Activated T-cell treated with anti-CD3 and anti-CD28 coated beads, Interleukin-2, amount 50 U/mL, for 72 hours (primary cell): ENCODE measurements at places on chromosomes 5 and 9. TPM values are rescaled to one million over a fixed set of nuclear protein-coding genes. Genes with fewer than 3 reads are reported as not detected.

IFNK gene
- total RNA-seq, result not detected

NLN gene
- total RNA-seq, result 7.3 TPM

DMGDH gene
- total RNA-seq, result 19.2 TPM

DNA sequence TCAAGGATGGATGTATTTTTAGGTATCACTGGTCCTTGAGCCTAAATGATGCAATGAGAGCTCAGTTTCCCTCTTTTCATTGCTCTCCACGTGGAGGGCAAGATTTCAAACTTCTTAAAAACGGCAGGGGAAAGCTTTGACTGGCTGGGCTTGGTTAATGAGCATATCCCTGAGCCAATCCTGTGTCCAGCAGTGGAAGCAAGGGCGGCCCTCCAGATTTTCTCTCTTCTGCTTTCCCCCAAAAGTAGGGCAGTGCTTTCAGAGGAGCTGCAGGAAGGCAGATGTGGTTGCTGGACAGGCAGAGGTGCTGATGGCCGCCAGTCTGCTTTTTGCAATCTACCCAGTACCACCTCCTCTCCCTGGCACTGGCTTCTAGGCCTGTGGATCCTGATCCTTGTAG lies 30.0 kb upstream of the TBC1D2 start:
- no peak for DNase-seq

GRCh38 chr5:17241635-17242034 lies 24.2 kb downstream of the BASP1 start:
- no peak for DNase-seq

DNA sequence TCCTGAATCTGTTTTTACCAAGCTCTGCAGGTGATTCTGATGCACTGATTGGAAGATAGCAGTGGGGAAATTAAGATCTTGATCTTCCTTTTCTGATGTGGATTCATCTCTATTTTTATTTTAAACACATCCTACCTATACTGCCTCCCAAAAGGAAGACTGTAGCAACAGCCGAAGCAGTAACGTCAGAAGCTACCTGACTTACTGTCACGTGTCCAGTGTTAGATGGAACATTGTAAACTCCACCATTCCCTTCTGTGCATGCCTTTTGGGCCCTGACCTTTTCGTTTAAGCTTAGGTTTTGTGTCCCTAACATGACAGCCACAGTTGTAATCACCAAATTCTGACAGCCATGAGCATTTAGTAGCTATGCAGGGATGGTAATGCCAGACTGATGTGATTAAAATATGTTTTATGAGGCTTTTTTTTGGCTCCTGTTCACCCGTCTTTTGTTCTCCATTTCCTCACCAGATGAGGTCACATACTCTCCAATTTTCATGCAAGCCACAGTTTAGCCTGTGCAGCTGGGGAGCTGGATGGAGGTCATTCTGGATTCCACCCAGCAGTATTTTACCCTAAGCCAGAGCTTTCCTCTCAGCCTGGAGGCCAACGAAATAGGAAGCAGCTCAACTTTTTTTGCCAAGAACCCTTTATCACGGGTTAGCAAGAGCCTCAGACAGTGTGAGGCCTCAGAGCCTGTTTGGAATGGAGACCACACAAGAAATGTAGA lies 15.6 kb upstream of the FOXD1 start:
- no peak for DNase-seq

DNA sequence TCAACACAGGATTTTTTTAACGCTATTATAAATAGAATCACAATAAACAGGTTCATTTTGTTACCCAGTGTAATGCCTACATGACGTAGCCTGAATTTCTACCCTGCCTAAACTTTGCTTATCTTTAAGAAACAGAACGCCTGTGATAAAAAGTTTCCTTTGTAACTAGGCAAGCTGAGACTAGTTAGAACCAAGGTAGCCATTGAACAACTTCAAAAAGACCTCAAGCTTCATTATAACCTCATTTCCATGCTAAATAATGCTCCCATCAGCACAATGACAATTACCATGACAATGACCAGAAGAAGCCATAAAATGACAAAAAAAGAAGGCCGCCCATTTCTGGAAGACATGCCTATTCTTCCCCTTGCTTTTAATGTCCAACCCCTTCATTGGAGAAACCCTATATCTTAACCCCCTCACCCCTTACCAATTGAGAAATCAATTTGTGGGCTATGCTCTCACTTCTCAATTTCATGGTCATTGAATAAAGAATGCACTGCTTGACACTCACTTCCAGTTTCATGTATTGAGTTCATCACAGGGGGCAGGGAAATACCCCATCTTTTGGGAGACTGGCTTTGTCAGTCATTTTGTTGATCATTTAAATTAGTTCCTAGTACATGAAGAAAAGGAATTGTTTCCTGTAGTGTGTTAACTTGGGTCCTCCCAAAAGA lies 276.8 kb downstream of the MCTP1 start:
- no peak for DNase-seq

DNA sequence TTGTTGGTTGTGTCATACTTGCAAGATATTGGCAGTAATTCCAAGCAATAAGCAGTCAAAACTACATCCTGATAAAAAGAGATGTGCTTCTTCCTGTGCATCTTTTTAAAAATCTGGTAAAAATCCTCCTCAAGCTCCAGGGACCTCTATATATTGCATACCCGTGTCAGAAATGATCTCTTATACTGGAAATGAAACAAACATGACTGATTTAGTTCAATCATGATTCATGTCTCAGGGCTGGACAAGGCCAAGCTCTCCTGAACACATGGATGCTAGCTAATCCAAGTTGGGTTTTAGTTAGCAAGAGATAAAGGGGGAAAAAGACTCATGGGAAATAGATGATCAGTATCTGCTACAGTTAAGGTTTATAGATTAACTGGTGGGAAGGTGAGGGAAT lies 69.3 kb downstream of the CCDC192 start:
- DNase-seq, result no peak

GRCh38 chr9:71465392-71465791 lies 302.9 kb downstream of the CEMIP2 start:
- DNase-seq, result no peak

- peak; percentile 19 for DNase-seq
Measured at GRCh38 chr5:154179846-154180710, 10.5 kb upstream of the GALNT10 start.

- no peak for DNase-seq
Measured at GRCh38 chr5:112333331-112333781, 85.7 kb downstream of the EPB41L4A start.

- DNase-seq, result no peak
Measured at GRCh38 chr5:57476601-57477056, 6.0 kb downstream of the ACTBL2 start.
